ENCODE measurements at places on chromosomes 12 and 14.

GRCh38 chr12:96250119-96250685 lies 56.0 kb downstream of the ELK3 start:
- DNase-seq = no peak

- DNase-seq = peak; percentile 13
Measured at GRCh38 chr14:22391908-22392565, 197.0 kb downstream of the DAD1 start.

GRCh38 chr14:97921296-97921695 lies 1124.1 kb downstream of the VRK1 start:
- DNase-seq = no peak

DNA sequence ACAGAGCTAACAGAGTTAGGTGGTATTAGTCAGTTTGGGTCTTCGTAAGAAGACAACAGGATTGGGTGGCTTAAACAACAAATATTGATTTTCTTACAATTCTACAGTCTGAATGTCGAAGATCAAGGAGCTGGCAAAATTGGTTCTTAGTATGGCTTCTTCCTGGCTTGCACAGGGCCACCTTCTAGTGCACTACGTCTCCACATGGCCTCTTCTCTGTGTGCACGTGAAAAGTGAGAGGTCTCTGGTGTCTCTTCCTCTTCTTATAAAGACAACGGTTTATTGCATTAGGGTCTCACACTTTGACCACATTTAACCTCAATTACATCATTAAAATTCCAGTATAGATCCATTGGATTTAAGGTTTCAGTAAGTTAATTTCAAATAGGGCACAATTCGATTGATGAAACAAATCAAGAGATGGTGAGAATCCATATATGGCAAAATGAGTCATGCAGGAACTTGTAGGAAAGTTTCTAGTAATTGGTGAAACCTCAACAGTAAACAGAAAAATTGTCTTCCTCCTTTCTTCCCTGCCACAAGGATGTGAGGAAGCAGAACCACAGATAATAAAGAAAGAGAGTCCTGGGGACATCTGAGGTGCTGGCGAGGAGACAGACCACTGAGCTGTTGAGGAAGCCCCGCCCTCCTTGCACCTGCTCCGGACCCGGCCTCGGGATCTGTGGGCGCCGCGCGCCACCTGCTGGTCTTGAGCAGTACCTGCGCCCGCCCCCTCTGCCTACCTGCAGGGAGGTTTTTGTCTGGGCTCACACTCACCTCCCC lies 846.7 kb downstream of the TMEM121 start:
- no peak for DNase-seq

GRCh38 chr14:75182821-75183220 lies 6.4 kb upstream of the TMED10 start:
- DNase-seq = no peak

- no peak for DNase-seq
Measured at GRCh38 chr14:95518045-95518751, 1.7 kb upstream of the SYNE3 start.

DNA sequence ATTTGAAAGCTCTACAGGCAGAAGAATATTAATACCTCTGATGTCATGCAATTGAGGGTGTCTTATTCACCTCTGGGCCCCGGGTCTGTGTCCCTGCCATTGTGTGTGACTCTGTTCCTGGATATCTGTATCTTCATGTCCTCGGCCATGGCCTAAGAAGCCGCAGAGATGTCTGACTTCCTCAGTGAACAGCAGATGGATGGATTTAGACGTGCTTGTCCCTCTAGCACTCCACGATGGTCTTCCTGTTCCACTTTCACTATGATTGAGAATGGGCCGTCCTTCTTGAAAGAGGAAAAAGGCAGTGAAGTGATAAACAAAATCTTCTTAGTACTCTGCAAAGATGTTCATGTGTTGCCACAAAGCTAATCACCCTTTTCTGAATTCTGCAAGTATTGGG lies 217.4 kb downstream of the SLC41A2 start:
- no peak for DNase-seq

- DNase-seq = no peak
Measured at GRCh38 chr12:131383741-131384543, 326.9 kb upstream of the SFSWAP start.

- no peak for DNase-seq
Measured at GRCh38 chr14:24978862-24979724, 70.9 kb downstream of the STXBP6 start.

- no peak for DNase-seq
Measured at GRCh38 chr12:130563323-130563722, 152.8 kb downstream of the RIMBP2 start.

DNA sequence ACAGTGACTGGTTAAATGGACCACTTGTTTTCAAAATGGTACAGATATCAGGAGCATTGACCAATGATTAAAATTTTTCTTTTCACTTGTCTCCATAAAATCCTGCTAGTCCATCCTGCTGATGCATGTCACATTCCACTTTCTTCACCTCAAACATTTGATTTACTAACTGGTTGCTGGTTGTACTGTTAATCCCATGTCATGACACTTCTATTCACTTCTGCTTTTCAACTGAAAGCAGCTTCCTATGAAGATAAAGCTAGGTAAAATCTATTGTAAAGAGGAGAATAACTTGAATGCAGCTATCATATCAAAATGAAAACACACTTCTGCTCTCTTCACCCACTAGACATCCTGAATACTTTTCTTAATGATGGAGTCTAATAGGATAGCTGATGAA lies 149.6 kb upstream of the OTX2 start:
- no peak for DNase-seq

GRCh38 chr12:121095544-121096198 lies 37.0 kb upstream of the P2RX7 start:
- DNase-seq = peak; percentile 18

GRCh38 chr12:64808110-64808509 lies 16.3 kb upstream of the TBC1D30 start:
- DNase-seq = no peak

GRCh38 chr14:71741241-71741640 lies 191.0 kb upstream of the RGS6 start:
- no peak for DNase-seq

GRCh38 chr12:105832806-105833205 lies 305.9 kb downstream of the NUAK1 start:
- no peak for DNase-seq

GRCh38 chr14:73753124-73753886 lies 39.1 kb upstream of the PNMA1 start:
- DNase-seq = no peak

GRCh38 chr14:58815794-58816193 lies 178.0 kb downstream of the DACT1 start:
- DNase-seq = no peak

GRCh38 chr14:40841886-40842285 lies 764.8 kb upstream of the LRFN5 start:
- DNase-seq = no peak

- no peak for DNase-seq
Measured at GRCh38 chr14:32417956-32418552, 89.0 kb downstream of the AKAP6 start.

GRCh38 chr14:92510972-92511371 lies 2.6 kb upstream of the RIN3 start:
- no peak for DNase-seq

- no peak for DNase-seq
Measured at GRCh38 chr12:24738441-24738840, 210.5 kb downstream of the BCAT1 start.

DNA sequence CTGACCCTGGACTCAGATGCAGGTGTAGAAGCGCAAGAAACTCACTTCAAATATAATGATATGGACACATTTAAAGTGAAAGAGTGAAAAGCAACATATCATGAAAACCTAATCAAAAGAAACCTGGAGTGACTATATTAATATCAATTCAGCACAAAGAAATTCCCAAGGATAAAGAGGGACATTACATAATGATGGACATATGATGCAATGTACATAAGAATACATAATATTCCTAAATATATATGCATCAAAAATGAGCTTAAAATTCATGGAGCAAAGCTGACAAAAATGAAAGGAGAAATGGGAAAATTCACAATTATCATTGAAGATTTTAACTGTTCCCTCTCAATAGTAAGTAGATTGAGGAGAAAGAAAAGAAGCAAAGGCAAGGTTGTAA lies 24.6 kb downstream of the PTPRR start:
- DNase-seq = no peak

- DNase-seq = no peak
Measured at GRCh38 chr12:89235189-89235993, 116.9 kb downstream of the DUSP6 start.

Data from occipital lobe (tissue), 3 donors.